ENCODE measurements at places on chromosomes 1 and 21.

DNA sequence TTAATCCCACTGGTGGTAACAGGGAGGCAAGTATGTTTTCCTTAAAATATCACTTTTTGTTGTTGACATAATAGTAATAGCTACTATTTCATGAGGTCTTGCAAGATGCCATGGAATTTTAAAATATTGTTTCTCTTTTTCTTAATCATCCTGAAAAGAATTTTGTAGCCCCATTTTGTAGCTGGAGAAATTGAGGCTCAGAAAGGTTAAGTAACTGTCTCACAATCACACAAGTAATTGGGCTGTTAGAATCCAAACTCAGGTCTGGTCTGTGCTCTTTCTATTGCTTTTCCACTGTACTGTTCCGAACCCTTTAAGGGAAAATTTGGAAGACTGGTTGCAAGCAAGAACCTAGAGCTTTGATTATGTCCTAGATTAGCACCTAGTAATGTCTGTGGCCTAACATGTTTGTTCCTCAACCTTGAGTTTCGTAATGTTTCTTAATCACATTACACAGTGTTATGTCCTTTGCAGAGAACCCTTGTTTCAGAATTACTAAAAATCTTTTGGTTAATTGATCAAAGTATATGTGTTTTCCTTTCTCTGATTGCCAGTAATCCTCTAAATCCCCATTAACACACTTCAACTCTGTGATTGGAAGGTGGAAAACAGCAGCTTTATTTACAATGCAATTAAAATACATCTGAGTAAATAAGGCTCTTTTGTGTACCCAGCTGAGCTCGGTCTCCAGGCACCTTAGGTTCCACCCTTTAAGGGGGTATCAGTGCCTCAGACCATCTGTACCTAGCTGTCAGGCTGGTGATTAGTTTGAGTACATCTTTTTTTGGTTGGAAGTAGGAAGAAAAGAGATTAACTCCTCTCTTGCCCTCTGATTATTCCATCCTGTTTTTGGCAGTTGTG, 10.4 kb downstream of the LRRC42 start:
- no peak for DNase-seq

GRCh38 chr1:53272349-53272748, 34.0 kb upstream of the MAGOH start:
- DNase-seq, result no peak

DNA sequence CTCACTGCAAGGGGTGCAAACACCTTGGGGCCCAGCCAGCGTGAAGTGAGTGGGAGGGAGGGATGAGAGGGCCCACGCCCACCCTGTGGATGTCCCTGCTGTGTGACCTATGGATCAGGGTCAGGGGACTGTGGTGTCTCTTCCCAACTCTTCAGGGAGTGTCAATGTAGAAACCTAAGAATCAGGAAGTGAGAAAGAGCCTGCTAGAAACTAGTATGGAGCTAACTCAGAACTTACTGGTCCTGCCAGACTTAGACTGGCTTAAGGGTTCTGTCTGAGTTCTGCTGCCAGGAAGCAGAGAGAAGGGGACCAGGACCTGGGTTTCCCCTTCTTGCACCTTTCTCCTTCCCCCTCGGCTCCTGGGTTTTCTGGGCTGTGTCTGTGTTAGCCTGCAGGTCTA, 1.8 kb upstream of the IL10 start:
- no peak for DNase-seq

- no peak for DNase-seq
Measured at GRCh38 chr1:62433861-62434617, 2.8 kb upstream of the USP1 start.

GRCh38 chr1:28171246-28171645, 5.2 kb downstream of the PTAFR start:
- DNase-seq, result no peak

DNA sequence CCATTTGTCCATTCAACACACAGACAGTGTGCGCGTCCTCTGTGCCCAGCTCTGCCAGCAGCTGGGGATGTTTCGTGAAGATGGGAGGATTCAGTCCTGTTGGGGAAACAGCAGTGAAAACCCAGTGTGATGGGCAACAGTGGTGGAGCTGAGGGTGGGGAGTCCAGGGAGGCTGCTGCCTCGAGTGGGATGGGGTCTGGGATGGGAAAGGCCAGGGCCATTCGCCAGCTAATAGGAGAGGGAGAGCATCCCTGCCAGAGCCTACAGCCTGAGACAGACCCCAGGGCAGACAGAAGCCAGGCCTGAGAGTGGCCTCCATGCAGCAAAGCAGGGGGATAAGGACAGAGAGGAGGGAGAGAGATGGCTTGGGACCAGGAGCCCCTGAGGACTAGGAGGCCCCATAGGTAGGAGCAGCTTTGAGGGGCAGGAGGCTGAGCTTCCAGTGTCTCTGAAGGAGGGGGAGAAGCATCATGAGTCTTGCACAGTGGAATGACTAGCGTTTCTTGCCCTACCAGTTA, 252.6 kb downstream of the NPHP4 start:
- DNase-seq, result no peak

GRCh38 chr1:86259390-86259789, 102.8 kb upstream of the COL24A1 start:
- DNase-seq, result no peak

DNA sequence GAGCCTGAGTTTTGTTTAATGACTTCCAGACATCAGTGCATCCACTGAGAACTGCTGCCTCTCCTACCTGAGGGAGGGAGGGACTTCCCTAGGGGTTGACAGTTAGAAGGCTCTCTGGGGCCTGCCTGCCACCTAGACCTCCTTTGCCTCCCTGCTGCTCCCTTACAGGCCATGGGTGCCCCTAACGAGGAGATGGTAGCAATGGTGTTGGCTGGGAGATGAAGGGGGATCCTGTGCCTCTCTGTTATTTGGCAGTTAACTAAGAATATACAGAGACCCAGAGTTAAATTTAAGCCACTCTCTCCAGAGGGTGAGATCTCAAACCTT, 66.1 kb downstream of the UBE2U start:
- DNase-seq, result no peak

DNA sequence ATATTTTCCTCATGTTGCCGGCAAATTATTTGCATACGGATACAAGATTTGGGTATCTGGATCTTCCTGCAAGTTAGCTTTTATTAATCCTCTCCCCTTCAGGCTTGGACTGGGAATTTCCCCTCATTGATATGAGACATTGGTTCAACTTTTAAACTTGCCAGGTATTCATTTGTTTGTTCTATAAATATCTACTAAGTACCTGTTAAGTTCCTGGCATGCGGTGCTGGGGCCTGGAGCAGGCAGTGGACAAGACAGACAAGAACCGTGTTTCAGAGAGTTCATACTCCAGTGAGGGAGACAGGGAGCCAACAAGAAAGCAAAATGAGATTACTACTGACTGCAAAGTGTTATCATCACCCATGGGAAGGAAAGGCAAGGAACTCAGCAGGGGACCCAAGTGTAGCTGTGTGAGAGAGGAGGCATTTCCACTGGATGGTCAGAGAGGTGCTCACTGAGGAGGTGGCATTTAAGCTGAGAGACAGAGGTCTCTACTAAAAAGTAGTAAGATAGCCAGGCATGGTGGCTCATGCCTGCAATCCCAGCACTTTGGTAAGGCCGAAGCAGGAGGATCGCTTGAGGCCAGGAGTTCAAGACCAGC, 39.1 kb upstream of the FHAD1 start:
- no peak for DNase-seq

GRCh38 chr1:204889681-204890383, 19.2 kb downstream of the NFASC start:
- no peak for DNase-seq

DNA sequence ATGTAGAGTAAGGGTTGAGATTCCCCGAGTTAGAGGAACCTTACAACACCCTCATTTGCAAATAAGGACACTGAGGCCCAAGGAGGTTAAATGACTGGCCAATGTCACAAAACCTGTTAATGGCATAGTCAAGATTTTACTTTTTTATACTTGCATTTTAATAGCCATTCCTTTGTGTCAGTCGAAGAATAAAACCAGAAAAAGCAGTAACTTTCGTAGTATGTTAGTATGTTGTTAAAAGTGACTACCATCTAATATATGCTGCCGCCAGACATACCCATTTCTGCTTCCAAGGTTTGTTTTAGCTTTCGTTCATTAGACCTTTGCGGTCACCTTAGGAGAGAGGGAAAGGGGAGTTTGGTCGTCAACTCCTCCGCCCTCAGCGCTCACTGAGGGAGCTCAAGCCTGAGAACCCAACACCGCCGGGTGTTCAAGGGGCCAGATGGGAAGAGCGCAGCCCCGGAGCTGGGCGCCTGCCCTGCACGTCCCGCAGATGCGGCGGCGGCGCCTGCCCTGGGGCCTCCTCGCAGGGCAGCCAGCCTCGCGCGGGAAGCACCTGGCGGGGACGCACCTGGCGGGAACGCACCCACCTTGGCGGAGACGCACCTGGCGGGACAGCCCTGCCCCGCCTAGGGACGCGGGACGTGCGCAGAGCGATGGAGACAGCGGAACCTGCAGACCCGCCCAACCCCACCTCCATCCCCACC, 466 bp downstream of the VPS26C start:
- no peak for DNase-seq
